ENCODE measurements at places on chromosomes 6 and 20.
A peak's percentile ranks its signal among the peaks of the same experiment; 100 is the strongest.

DNA sequence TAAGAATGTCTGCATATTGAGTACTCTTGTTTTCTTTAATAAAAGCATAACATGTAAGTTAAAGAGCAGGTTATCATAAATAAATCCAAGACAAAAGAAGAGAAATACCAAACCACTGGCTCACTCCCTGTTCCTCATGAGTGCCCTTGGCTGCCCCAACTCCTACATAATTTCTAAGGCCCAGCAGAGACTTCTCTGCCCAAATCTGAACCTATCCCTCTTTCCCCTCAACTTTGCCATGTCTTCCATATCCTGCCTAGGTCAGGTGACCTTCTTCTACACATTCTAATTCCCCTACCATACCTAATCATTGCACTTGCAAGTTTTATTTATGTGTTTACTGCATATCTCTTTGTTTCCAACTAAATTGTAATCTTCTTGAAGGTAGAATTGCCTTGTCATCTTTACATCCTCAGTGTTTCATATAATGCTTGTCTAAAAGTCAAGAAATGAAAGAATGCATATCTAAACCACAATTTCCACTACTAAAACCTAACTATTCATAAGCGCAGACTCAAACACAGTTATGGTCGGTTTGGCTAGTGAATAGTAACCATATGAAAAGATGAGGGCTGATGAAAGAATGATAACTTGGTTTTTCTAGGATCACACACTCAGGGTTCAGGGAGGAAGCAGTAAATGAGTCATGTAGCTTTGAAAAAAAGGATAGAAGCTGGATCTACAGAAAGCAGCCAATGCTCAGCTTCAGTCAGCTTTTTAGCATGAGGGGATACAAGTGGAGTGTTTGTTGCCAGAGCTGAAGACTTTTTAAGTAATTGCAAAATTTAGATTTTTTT lies 53.3 kb upstream of the EYA4 start:
- DNase-seq = peak; percentile 23

DNA sequence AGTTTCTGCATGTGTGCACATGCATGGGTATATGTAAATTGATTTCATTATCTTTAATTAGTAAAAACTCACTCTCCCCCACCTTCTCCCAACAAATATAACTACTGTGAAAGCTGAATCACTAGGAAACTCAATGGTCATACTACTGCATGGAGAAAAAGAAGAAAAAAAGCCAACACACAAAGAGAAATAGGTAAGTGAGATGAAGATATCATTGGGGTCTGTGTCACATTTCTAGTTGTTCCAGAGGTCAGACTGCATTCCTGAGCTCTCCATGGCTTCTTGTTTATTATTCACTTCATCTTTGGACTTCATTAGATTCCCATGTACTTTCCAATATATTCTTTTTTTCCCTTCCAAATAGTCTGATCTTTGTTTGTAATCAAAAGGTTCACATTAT lies 98.2 kb downstream of the PTPRK start:
- DNase-seq = no peak

DNA sequence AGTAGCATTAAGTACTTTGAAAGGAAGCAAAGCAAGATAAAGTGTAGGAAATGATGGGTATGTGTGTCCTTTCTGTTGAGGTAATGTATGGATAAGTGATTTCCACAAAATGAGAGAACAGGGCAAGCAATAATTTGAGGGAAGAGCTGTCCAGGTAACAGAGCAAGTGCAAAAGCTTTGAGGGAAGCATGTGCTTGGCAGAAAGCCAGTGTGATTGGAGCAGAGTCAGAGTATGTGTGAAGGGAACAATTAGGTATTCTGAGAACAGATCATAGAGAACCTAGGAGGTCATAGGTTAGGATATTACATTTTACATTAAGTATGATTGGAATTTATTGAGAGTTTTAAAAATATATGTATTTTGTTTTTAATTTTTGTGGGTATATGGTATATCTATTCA lies 30.2 kb upstream of the MAN1A1 start:
- DNase-seq = no peak

GRCh38 chr6:149132336-149132735 lies 185.2 kb upstream of the TAB2 start:
- no peak for DNase-seq

- DNase-seq = no peak
Observed at GRCh38 chr20:44851545-44851944, 34.0 kb upstream of the YWHAB start.

DNA sequence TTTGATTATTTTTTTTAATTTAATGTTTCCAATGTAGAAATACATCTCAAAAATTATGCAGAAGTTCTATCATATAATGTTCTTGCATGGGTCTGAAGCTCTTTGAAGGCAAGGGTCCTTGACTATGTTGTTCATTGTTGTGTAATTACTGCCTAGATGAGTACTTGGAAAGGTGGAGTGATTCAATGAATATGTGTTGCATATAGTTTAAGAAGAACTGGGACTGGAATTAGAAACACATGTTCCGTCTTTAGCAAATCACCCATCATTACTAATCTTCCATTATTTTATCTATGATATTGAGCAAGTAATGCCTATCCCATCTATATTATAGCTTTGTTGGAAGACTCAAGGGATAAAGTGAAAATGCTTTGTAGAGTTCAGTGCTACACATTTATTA lies 147.3 kb downstream of the LAMA2 start:
- DNase-seq = peak; percentile 6

GRCh38 chr20:2984028-2984501 lies 59.4 kb upstream of the GNRH2 start:
- no peak for DNase-seq

- DNase-seq = no peak
Observed at GRCh38 chr6:125198398-125198937, 44.9 kb downstream of the TPD52L1 start.

DNA sequence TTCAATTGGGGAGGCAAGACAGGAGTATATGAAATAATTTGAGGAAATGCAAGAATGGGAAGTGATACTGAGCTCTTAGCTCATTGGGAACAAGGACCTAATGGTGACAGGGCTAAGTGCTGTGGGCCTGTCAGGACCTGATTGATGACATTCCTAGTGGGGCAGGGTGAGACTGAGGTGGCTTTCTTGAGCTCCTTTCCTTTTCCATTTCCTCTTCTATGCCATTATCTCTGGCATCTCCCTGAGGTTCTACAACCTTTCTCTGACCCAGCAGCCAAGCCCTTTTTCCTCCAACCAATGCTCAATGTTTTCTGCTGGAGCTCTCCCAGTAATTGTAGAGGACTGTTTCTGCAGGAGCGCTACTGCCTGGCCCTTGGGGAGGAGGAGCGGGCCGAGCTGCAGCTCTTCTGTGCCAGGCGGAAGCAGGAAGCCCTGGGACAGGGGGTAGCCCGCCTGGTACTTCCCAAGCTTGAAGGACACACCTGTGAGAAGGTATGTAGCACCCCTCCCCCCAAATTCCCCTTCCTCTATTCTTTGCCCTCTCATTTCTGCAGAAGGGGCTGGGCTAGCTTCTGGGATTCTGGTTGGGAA lies 2.8 kb upstream of the TOMM6 start:
- DNase-seq = peak; percentile 49
